ENCODE measurements at places on chromosomes 7 and 10. TPM values are rescaled to one million over a fixed set of nuclear protein-coding genes. Genes with fewer than 3 reads are reported as not detected.
A peak's percentile ranks its signal among the peaks of the same experiment; 100 is the strongest.

- no peak for DNase-seq
These were observed 80.2 kb upstream of the GTF2IRD1 start for GRCh38 chr7:74373536-74373935.

GRCh38 chr10:65313406-65313805 is 1612.4 kb upstream of the LRRTM3 start:
- DNase-seq = no peak

DNA sequence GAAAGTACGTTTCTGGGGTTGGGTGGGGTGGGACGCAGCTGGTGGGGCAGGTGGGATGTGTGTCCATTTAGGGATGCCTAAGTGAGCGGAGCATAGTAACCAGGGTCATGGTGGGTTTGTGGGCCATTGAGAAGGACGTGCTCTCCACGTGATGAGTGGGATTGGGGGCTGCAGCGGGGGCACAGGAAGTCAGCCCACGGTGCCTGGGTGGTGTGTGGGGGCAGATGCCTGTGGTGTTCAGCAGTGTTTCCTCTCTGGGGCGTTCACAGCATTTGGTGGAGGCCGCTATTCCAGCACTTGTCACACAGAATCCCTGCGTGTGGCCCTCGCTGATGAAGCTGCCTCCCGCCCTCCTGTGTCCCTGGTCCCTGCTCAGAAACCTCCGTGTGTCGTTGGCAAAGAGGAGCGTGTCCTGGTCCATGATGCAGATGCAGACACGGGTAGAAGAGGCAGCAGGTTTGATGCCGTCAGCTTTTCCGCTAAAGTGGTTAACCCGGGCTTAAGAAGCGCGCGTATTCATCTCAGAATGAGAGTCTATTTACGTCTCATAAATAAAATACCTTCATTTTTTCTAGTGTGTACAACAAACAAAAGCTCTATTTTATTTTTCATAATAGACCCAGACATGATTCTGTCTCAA is 274.2 kb downstream of the ADARB2 start:
- DNase-seq = no peak

DNA sequence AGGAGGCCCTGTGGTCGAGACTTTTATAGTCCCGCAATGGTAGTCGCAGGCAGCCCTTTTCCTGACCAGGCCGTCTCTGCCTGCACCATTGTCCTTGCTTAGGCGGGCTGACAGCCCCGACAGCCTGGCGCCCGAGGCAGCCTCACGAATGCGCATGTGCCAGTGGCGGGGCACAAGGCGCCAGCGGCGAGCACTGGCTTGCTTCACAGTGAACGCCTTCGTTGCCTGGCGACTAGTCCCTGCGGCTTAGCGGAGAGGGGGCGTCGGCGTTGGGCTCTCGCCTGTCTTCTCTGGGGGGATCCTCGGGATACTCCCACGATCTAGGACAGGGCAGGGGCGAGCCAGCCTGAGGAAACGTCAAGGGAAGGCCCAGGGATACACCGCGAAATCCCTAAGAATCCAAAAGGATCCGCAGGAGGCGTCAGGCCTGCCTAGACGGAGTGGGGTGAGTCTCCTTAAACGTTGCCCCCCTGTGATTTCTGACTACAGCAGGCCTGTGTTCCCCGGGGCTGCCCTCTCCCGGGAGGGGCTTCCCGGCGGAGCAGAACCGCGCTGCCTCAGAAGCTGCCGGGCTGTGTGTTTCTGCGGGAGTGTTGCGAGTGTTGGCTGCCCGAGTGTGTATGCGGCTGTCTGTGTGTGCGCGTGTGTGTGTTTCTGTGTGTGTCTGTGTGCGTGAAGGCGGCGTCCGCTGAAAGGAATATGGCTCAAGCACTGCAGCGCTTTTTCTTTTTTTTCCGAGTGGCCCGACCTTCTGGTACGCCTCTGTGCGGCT is 20.5 kb upstream of the ZNF273 start:
- no peak for DNase-seq

GRCh38 chr10:14758451-14758850 is 16.2 kb downstream of the FAM107B start:
- DNase-seq = no peak

GRCh38 chr10:102763037-102763607 is 19.4 kb downstream of the WBP1L start:
- no peak for DNase-seq

DNA sequence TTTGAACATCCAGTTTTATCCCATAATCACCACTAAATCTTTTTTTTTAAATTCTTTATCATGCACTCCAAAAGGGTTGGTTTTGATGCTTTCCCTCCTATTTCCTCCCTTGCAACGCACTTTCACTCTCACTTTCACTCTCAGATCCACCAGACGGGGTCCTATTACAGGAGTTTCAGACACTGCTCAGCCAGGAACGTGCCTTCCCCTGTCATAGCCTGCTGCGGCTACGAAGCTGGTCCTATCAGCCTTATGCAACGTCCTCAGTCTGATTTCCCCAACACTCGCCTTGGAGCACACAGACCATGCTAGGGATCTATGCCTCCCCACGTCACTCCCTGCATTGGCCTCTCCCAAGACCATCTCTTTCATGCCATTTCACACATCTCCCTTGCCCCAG is 23.4 kb downstream of the ZPBP start:
- no peak for DNase-seq

GRCh38 chr7:132435016-132435990 is 141.0 kb downstream of the PLXNA4 start:
- DNase-seq = no peak

DNA sequence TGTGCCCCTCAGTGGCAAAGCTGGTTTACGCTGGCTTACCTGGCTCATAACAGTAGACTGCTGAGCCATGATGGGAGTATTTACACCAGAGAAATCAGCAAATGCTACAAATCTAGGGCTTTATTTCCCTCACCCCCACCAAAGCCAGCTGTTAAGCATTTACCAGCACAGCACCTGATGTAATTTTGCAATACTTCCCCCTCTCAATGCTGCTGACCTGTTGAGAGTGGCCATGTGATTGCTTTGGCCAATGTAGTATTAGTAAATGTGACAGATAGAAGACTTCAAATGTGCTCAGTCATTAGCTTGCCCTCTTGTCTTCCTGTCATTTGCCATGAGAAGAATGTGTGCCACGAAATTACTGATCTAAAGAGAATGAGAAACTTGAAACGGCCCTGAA is 46.6 kb downstream of the HERPUD2 start:
- DNase-seq = no peak

- no peak for DNase-seq
These were observed 254.6 kb downstream of the TSPAN12 start for GRCh38 chr7:120603366-120603765.

DNA sequence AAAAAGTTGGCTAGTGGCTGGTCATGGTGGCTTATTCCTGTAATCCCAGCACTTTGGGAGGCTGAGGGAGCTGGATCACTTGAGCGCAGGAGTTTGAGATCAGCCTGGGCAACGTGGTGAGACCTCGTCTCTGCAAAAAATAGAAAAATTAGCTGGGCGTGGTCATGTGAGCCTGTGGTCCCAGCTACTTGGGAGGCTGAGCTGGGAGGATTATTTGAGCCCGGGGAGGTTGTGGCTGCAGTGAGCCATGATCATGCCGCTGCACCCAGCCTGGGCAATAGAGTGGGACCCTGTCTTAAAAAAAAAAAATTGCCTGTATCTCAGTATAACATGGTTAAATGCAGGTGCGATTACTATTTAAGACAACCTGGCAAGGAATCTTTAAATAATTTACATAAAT is 61.0 kb downstream of the ADD3 start:
- no peak for DNase-seq

DNA sequence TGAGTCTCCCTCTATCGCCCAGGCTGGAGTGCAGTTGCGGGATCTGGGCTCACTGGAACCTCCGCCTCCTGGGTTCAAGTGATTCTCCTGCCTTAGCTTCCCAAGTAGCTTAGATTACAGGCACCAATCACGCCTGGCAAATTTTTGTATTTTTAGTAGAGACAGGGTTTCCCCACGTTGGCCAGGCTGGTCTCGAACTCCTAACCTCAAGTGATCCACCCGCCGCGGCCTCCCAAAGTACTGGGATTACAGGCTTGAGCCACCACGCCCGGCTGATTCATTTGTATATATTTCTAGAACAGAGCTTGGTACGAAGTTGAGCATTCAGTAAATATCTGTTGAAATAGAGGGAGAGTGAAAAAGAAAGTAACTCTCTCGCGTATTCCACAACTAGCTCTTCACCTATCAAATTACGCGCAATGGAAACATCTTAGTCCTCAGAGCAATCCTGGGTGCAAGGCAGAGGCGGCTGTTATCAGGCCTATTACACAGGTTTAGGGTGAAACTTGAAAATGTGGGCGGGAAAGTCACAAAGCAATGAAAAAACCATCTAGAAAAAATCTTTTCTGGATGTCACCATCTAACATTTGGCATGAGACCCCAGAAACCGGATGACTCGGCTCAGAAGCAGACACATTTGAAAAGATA is 707 bp upstream of the GHITM start:
- DNase-seq = no peak

- DNase-seq = no peak
These were observed 260.6 kb downstream of the KCNMA1 start for GRCh38 chr10:77377034-77377433.

GRCh38 chr7:98616381-98617050 is 569 bp upstream of the NPTX2 start:
- no peak for DNase-seq

- DNase-seq = no peak
These were observed 9.8 kb downstream of the MMP21 start for GRCh38 chr10:125765835-125766234.

DNA sequence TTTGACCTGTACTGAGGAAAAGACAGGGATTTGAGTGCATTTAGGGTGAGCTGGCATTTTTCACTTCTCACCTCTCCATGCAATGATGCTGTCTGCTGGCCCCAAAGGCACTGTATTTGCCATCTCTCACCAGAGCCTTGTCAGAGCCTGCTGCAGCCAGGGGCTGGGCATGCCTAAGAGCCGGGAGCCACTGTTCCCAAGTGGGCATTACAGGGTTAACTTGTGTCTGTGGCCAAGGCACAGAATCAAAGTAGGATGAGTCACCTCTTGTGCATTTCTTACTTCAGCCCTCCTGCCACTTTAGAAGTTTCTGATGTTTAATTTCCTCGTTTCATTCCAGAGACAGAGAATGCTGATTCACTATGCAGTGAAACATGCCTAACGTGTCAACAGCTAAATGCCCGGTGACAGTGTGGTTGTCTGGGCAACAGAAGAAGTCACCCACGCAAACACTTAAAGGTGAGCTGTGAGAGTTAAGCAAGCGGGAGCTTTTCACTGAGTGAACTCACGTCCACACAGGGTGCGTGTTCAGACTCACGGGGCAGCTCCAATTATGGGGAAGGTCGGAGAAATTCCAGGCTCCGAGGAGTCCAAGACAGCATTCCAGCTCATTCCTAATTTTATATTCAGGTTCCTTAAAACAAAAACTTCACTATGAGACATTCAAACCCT is 57.1 kb upstream of the IGFBP3 start:
- DNase-seq = peak; percentile 92

GRCh38 chr10:59002011-59002410 is 174.4 kb upstream of the PHYHIPL start:
- no peak for DNase-seq

DNA sequence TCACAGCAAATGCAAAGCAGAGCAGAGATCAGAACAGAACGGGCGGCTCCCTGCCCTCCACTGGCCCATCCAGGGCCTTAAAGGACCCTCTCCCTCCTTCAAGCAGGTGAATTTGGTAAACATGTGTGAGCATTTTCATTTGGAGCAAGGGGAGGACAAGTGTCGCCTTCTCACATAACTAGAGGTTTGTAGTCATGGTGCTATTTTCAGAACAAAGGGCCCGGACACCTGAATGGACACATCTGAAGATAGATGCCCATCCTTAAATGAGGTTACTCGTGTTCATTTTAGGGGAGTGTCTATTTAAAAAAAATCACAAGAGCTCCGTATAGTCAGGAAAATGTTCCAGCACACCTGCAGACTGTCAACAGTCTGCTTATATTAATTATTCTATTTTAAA is 153.8 kb downstream of the PRKCQ start:
- no peak for DNase-seq

DNA sequence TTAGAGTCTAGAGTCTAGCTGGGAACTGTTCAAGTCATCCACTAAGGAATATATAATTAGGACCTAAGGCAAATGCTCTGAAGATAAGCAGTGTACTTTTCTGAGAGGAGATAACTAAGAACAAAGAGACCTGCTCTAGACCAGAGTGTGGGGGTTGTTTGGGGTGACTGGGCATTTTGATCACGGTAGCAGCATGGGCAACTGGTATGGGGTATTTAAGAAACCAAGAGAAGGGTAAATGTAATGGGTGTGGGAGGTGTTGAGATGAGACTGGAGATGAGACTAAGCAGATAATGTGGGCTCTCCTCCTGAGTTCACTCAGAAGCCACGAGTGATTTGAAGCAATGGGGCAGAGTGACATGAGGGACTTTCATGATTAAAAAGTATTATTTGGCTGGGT is 1082.9 kb downstream of the GATA3 start:
- DNase-seq = no peak

DNA sequence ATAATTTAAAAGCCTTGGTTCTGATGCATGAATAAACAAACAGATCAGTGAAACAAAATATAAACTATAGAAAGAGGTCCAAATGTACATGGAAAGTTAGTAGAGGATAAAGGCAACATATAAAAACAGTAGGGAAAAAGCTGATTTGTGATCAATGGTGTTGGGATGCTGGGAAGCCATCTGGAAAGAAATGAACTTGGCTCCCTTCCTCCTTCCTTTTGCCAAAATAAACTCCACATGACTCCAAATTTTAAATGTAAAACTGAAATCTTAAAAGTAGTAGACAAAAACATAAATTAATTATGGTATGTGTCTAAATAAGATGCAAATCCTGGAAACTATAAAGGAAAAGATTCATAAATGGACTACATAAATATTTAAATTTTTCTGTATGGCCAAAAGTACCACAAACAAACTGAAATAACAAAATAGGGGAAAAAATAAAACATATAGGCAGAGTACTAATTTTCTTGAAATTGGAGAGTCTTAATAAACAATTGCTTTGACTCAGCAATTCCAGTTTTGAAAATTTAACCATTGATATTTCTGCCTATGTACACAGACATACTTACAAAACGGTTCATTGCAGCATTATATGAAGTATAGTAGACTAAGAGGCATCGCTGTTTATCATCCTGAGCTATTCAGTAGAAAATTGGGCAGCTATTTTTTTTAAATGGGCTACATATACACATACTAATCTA is 77.0 kb upstream of the TRIM24 start:
- DNase-seq = no peak

PGAM2 gene
- not detected for polyA plus RNA-seq

JMJD1C gene
- 36.8 TPM for polyA plus RNA-seq

WDR86 gene
- 0.15 TPM for polyA plus RNA-seq

TLL2 gene
- polyA plus RNA-seq = 0.01 TPM

CAV2 gene
- polyA plus RNA-seq = 265 TPM

ENKUR gene
- 0.11 TPM for polyA plus RNA-seq

PDE6C gene
- not detected for polyA plus RNA-seq

PLXNA4 gene
- 0.05 TPM for polyA plus RNA-seq

Data from AG04450 (cell line).